Heart left ventricle (tissue), 16 donors: ENCODE measurements at places on chromosomes 4 and X. TPM values are rescaled to one million over a fixed set of nuclear protein-coding genes. Genes with fewer than 3 reads are reported as not detected.

SMIM43 gene
- total RNA-seq, result not detected

FAM9B gene
- total RNA-seq, result not detected

MORF4L2 gene
- total RNA-seq, result 238 TPM

HSD17B13 gene
- not detected for total RNA-seq

SPATA4 gene
- total RNA-seq, result not detected

NSUN7 gene
- total RNA-seq, result 0.25 TPM

SLC26A1 gene
- total RNA-seq, result 0.19 TPM

DNA sequence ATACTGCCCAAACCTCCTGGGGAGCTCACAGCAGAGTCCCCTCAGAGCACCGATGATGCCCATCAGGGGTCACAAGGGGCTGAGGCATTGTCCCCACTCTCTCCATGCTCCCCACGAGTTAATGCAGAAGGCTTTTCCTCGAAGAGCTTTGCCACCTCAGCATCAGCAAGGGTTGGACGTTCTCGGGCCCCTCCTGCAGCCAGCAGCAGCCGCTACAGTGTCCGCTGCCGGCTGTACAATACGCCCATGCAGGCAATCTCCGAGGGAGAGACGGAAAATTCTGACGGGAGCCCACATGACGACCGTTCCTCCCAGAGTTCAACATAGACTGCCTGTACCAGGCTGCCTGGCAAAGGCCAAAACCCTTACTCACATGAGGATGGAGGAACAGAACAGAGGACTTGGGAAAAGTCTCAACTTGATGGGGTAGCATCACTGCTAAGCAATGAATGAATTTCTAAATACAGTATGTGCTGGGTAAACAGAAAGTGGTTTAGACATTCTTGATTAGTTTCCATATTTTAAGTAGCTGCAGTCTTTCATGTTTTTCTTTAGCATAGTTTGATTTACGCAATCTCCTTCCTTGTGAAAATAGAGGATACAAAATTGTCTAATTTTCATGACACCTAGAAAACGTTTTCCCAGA lies 5.0 kb upstream of the SCML1 start:
- no peaks in the 10 kb centered on the region for H3K36me3 ChIP-seq
- no peak overlapping the region for H3K27ac ChIP-seq
- no peak overlapping the region for H3K4me3 ChIP-seq
- H3K4me1 ChIP-seq, result no peaks in the 10 kb centered on the region
- DNase-seq, result no peak

DNA sequence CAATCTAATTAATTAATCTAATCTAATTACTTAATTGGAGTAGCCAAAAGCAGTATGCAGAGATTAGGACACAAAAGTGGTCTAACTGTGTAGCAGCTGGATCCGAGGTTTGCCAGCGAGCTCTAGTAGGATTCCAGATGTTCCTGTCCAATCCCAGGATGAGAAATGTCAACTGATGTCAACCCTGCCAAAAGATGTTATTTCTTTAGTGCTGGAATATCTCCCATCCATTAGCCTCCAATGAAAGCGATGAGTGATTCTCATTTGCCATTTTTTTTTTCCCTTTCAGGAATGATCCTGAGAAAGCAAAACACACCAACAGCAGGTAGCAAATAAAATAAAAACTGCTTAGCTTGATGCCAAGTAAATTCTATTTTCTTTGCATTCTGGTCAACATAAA lies 372.9 kb downstream of the STIM2 start:
- H3K4me3 ChIP-seq, result no peak overlapping the region
- no peak for DNase-seq
- H3K27ac ChIP-seq, result no peak overlapping the region
- no peaks in the 10 kb centered on the region for H3K4me1 ChIP-seq

DNA sequence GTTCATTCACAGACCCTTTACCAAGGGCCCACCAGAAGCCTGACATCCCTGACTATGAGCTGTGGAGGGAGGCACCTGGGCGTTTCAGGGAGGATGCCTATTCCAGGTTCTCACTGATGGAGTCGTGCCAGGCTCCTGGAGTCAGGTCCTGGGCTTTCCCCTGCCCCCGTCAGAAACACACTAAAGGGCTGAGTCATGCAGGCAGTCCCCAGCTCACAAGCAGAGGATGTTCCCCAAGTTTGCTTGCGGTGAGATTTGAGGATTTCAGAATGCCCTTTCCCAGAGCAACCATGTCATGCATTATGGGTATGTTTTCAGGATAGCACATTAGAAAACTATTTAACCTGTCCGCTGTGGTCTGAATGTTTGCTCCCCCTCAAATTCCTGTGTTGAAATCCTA lies 45.2 kb downstream of the FHDC1 start:
- H3K36me3 ChIP-seq, result no peaks in the 10 kb centered on the region
- H3K27me3 ChIP-seq, result no peaks in the 10 kb centered on the region
- H3K4me3 ChIP-seq, result no peak overlapping the region
- H3K4me1 ChIP-seq, result no peaks in the 10 kb centered on the region
- no peak for DNase-seq

DNA sequence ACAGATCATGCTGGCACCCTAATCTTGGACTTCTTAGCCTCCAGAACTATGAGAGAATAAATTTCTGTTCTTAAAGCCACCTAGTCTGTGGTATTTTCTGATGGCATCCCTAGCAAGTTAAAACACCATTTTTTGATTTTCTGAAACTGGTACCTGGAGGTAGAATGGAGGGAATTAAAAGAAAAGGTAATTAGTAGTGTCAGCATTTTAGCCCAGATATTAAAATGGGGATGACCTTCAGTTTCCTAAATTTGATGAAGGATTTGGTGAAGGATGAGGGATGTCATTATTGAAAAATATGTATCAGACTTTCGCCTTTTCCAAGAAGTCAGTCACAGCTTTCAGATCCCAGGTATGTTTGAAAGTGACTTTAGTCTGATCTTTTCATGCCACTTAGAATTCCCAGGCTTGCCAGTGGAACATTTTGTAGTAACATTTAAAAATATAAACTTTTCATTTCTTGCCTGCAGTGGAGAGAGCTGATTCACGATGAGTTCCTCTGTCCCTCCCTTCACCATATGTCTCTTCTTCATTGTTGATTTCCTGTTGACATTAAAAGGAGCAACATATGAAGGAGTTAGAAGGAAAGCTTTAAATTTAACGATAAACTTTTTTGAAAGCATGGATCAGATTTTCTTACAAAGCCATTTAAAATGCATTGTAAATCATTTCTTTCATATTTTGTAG lies 169.4 kb downstream of the SLIT2 start:
- no peaks in the 10 kb centered on the region for H3K36me3 ChIP-seq
- no peak for DNase-seq
- H3K27me3 ChIP-seq, result no peaks in the 10 kb centered on the region
- no peaks in the 10 kb centered on the region for H3K4me1 ChIP-seq
- no peak overlapping the region for H3K4me3 ChIP-seq
- no peak overlapping the region for H3K27ac ChIP-seq

DNA sequence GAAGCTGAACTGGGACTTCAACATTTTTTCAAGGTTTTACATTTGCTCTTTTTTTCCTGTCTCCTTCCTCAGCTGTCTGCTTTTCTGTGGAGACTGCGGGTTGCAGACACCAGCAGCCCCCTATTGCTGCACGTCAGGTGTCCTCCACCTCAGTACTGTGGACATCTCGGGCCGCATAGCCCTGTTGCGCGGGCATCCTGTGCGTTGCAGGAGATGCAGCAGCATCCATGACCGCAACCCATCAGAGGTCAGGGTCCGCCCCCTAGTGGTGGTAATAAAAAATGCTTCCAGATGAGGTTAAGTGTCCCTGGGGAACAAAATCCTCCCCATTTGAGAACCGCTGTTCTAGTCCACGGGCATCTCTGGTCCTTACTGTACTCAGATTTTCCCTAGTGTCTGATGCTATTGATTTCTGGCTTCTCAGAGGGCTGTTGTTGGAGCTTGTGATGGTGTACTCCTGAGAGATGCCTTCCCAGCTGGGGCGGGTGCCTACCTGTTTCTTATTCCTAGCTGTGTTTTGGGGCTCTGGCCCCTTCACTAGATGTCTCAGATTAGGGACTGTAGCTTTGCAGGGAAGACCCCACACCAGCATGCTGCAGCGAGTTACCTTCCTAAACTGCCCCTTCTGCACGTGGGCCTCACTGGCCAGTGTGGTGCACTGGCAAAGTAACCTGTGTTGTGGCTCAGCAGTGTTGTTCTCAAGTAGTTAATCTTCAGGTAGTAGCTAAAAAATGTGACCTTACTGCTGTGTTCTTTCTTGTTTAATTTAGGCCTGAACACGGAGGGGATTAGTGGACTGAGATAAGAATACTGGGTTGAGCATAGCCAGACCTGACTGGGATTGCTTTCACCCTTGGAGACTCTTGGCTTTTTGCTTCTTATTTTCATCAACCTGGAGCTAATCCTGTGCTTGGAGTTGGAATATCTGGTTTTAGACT lies 28.2 kb downstream of the NSD2 start:
- no peak overlapping the region for H3K27ac ChIP-seq
- H3K4me3 ChIP-seq, result no peak overlapping the region
- H3K27me3 ChIP-seq, result no peaks in the 10 kb centered on the region
- H3K36me3 ChIP-seq, result no peaks in the 10 kb centered on the region

GRCh38 chr4:11615601-11616000 lies 186.9 kb upstream of the HS3ST1 start:
- no peak overlapping the region for H3K27ac ChIP-seq
- no peaks in the 10 kb centered on the region for H3K4me1 ChIP-seq
- no peaks in the 10 kb centered on the region for H3K36me3 ChIP-seq
- no peak overlapping the region for H3K4me3 ChIP-seq

DNA sequence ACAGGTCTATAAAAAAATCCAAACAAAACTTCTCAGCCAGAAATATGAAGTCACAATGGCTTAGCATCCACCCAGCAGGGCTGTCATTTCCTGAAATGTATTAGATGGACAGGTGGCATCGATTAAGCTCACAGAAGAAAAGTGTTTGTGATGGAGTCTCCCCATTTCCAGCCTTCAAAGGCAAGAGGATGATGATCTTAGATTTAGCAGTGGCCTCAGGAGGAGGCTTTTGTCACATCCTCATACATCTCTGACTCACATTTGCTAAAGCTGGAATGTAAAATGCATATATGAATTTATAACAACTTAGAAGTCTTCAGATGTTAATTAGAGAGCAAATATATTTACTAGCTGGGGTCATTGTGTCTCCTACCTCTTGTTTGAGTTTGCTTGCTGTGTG lies 441.9 kb downstream of the SPRY1 start:
- no peak for DNase-seq
- no peaks in the 10 kb centered on the region for H3K27me3 ChIP-seq
- peaks cover 5% of the 10 kb centered on the region for H3K4me1 ChIP-seq
- no peaks in the 10 kb centered on the region for H3K36me3 ChIP-seq

GRCh38 chr4:55125087-55125721 lies at the start of gene KDR:
Gene KDR (minus strand): TSS chr4:55125595. CDS start chr4:55125293, 302 bp downstream.
- H3K36me3 ChIP-seq, result no peaks in the 10 kb centered on the region
- peak within 1 kb of the TSS; percentile 77 for H3K4me3 ChIP-seq
- no peaks in the 10 kb centered on the region for H3K4me1 ChIP-seq
- H3K27me3 ChIP-seq, result no peaks in the 10 kb centered on the region

DNA sequence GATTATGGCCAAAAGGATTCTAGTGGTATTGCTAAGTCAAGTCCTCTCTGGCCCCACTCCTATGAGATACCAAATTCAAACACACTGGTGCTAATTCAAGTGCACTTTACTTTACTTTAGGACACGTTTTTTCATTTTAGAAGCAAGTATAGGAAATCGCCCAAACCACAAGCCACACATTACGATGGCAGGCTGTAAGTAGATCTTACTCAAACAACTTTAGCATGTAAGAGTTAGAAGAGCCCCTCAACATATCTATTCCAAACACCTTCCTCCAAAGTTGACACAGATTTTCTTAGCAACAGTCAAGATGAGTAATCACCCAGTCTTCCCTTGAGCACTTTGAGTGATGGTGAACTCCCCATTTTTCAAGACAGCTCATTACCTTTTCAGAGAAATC lies 43.6 kb downstream of the DRD5 start:
- H3K4me1 ChIP-seq, result no peaks in the 10 kb centered on the region
- no peaks in the 10 kb centered on the region for H3K36me3 ChIP-seq
- no peak overlapping the region for H3K4me3 ChIP-seq
- H3K27me3 ChIP-seq, result no peaks in the 10 kb centered on the region
- no peak for DNase-seq
- no peak overlapping the region for H3K27ac ChIP-seq

DNA sequence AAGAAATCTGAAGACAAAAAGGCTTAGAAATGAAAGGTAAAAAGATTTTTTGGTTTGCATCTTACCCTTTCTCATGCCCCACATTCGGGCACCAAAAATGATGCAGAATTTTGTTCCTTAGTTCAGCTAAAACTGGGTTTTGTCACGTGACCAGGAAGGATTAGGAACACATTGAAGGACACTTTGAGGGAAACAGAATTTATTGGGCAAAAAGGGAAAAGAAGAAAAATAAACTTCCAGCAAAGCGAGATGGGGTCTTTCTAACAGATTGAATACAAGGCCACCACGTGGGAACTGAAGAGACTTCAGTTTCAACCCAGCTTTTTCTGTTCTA lies 81.3 kb upstream of the SMARCA5 start:
- no peaks in the 10 kb centered on the region for H3K27me3 ChIP-seq
- peaks cover 12% of the 10 kb centered on the region for H3K36me3 ChIP-seq
- H3K27ac ChIP-seq, result no peak overlapping the region
- DNase-seq, result no peak
- no peak overlapping the region for H3K4me3 ChIP-seq

DNA sequence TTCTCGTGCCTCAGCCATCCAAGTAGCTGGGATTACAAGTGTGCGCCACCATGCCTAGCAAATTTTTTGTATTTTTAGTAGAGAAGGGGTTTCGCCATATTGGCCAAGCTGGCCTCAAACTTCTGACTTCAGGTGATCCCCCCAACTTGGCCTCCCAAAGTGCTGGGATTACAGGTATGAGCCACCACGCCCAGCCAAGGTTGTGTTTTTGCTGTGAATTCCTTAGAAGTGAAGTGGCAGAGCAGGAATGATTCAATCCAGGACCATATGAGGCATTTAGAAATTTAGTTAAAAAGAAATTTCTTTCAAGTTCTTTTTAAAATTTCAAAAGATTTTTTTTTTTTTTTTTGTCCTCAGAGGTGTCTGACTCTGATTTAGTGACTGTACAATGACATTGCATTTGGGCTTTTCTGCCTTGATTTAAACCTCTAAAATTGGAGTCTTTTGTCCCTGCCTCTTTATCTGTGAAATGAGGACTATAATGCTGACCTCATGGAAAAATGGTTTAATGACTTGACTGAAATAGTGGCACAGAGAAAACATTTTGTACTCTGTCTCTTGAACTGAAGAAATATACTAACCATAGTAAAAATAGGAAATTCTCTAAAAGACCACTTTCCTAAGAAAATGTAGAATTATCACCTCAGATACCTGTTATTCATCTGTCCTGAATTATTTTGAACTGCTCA lies 59.9 kb downstream of the CXCL13 start:
- no peak overlapping the region for H3K4me3 ChIP-seq
- H3K27ac ChIP-seq, result no peak overlapping the region
- H3K27me3 ChIP-seq, result no peaks in the 10 kb centered on the region
- no peaks in the 10 kb centered on the region for H3K36me3 ChIP-seq

- no peak overlapping the region for H3K4me3 ChIP-seq
- H3K36me3 ChIP-seq, result no peaks in the 10 kb centered on the region
- H3K27ac ChIP-seq, result no peak overlapping the region
- H3K4me1 ChIP-seq, result peaks cover 13% of the 10 kb centered on the region
Measured at GRCh38 chr4:182147391-182147790, 95.8 kb upstream of the TENM3 start.

GRCh38 chr4:88597970-88598660 lies 5.8 kb downstream of the HERC3 start:
- DNase-seq, result no peak
- no peak overlapping the region for H3K4me3 ChIP-seq
